ENCODE measurements at places on chromosomes 16 and 17.

DNA sequence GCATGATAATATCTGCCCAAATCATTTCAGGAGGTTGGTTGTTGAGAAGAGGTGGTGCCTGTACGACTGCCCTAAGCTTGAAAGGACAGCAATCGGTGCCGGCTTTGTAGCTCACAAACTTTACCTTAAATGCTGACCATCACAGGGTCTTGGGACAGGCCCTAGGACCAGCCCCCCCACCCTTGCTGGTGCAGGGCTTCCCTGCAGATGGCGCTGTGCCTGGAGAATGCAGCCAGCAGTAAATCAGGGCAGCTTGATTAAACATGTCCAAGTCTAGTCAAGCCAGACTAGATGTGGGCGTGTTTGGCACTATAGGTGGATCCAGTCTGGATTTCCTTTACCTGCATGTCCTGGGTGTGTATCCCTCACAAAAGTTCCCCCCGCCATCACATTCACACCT lies 135.5 kb upstream of the CRHR1 start:
- DNase-seq, result no peak

GRCh38 chr17:82475458-82475857 lies 16.9 kb downstream of the NARF start:
- DNase-seq, result no peak

- DNase-seq, result no peak
Measured at GRCh38 chr16:4685292-4685691, 8.1 kb upstream of the NUDT16L1 start.

GRCh38 chr17:43900858-43901754 lies 6.2 kb downstream of the MPP2 start:
- DNase-seq, result no peak

GRCh38 chr17:42655528-42655927 lies 3.6 kb upstream of the TUBG2 start:
- DNase-seq, result no peak

DNA sequence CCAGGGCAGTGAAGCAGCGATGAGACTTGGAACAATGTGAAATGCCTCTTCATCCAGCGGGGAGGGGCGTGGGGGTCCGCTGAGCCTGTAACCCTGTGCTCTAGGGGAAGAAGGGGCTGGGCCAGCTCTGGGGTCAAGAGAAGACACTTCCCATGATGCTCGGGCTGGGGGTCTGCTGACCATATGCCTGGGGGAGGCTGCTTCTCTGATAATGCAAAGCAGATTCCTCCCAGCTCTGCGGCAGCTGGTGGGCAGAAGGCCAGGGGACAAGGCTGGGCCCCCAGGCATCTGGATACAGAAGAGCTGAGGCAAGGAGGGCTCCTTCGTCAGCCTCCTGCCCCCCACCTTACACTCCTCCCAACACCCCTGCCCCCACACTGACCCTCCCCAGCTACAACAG lies 24.7 kb downstream of the NGFR start:
- DNase-seq, result peak; percentile 35

GRCh38 chr16:28548306-28548802 lies 5.4 kb upstream of the SGF29 start:
- DNase-seq, result no peak

DNA sequence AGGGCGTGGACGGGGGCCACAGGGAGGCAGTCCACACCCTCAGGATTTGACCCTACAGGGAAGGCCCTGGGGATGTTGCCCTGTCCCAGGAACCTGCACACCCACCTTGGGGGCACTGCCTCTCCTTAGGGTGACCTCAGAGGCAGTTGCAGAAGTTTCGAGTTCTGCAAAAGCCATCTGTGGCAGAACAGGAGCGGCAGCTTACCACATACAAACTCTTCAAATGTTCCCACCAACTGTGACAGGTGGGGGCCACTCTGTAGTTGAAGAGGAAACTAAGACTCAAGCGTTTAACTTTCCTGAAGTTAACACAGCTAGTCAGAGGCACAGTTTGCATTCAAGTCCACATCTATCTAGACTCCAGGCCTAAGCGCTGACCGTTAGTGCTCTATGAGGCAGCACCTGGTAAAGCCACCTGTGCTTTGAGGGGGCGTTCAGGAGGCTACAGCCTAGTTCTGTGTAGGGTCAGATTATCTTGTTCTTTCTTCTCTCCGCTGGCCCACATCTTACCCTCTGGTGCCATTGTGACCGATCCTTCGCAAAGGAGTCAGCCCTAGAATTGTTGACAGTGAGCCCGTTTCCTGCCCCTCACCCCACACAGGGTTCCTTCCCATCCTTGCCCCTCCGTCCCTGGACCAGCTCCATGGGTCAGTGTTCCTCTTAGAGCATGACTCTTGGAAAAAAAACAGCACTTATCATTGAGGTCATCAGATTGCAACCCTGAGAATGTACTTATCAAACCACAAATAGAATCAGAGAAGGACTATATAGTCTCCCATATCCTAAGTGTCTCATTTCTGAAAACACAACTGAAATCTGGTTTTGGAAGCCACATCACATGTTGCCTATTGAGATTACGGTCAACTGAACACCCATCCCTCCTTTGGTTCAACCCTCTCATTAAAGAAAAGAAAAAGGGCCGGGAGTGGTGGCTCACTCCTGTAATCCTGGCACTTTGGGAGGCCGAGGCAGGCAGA lies 45.4 kb downstream of the CDH1 start:
- no peak for DNase-seq

- DNase-seq, result no peak
Measured at GRCh38 chr16:53043986-53044601, 8.6 kb downstream of the CHD9NB start.

DNA sequence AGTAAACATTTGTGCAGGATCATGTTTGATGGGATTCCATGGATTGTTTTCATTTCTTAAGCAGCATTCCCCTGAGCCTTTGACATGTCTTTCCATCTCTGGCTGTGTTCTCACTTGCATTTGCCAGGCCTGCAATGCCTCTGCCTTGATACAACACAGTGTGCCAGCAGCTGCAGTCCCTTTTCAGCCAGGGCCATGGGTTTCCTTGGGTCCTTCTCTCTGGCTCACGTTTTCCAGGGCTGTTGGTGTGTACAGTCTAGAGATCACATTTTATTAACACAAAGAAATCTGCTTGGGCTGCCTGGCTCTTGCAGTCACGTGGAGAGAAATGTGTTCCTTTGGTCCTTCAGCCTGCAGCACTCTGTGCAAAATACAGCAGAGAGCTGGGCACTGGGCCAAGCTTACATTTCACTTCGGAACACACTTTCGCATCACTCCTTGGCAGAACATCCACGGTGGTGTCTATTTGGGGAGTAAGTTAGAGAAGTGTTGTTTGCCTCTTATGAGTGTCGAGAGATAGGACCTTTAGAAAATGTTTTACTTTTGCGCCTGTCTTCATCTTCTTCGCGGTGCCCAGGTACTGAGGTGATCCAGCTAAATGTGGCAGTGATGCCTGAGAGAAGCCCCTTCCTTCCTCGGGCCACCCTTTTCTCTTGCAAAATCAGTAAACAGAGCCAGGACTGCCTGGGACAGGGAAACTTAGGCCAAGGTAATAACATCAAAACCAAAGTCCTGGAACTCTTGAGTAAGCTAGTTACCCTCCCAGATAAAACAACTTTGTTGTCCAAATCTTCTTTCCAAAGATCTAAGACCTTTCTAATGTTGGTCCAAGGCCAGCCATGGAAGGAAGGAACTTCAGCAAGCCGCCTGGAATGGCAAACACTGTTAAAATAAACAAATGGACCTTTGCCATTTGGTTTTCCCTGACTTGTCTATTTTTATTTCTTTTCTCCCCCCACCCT lies 20.9 kb downstream of the HLF start:
- peak; percentile 97 for DNase-seq

- no peak for DNase-seq
Measured at GRCh38 chr17:80388175-80388574, 26.8 kb upstream of the ENDOV start.

- no peak for DNase-seq
Measured at GRCh38 chr16:15780805-15781204, 76.0 kb downstream of the MYH11 start.

DNA sequence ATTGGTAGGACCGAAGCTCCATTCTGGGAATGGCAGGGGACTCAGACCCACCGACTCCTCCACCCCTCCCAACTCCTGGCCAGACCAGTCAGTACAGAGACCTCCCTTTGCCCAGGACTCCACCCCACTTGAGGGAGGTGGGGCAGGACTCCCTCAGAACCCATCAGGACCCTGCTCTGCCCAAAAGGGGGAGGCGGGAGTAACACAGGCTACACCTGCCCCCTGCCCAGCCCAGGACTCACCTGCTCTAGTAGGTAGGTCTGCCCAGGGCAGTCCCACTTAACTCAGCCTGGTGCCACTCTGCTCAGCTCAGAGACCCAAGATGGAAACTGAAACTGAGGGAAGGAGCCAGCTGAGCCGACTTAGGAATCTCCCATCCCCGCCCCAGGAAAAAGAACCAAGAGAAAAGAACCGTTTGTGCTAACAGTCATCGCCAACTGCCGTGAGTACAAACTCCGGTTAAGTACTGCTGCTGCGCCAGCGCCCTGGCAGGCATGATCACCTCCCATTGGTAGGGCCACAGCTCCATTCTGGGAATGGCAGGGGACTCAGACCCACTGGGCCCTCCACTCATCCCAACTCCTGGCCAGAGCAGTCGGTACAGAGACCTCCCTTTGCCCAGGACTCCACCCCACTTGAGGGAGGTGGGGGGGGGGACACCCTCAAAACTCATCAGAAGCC lies 503 bp downstream of the DHX58 start:
- DNase-seq, result peak; percentile 46

- DNase-seq, result no peak
Measured at GRCh38 chr17:52024300-52024870, 134.1 kb downstream of the CA10 start.

All from testis (tissue), 5 donors.